ENCODE measurements at places on chromosomes 13 and 19.

GRCh38 chr19:35253316-35254286 lies 4.8 kb downstream of the LSR start:
- DNase-seq = no peak

DNA sequence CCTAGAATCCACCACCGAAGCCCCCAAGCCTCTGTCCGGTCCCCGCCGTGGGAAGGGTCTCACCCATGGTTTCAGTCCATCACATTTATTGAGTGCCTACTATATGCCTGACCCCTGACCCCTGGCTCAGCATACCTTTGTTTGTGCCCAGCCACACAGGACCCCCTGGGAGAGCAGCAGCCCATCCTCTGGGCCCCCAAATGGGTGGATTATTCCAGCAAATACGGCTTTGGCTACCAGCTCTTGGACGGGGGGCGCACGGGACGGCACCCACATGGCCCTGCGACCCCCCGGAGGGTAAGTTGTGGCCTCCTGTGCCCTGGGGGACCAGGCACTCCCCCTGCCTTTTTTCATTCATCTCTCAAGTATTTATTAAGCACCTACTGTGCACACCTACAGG lies 7.7 kb downstream of the PLK5 start:
- DNase-seq = no peak

DNA sequence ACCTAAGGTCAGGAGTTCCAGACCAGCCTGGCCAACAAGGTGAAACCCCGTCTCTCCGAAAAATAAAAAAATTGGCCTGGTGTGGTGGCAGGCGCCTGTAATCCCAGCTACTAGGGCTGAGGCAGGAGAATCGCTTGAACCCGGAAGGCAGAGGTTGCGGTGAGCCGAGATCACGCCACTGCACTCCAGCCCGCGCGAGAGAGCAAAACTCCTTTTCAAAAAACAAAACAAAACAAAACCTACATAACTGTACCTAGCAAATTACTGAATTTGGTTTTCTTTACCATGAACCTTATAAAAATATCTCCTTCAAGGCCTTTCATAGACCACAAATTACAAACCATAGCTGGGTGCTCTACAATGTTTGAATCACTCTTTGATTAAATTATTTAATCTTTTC lies 760 bp downstream of the ZNF91 start:
- DNase-seq = no peak

DNA sequence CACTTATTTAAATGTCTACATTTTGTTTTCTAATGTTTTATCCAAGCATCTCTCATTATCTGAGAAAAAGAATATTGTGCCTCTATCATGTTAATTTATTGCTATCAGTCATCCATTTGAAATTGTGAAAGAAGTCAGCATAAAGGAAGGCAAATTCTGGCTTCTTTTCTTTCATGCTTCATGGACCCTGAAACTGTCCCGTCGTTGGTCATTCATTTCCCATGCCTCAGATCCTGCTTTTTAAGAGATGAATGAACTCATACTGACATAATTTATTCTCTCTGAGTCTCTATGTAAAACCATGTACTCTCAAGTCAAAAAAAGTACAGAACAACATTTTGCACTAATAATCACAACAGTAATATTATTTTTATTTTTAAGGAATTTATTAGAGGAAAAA lies 2512.0 kb downstream of the PCDH9 start:
- DNase-seq = no peak

- DNase-seq = no peak
Measured at GRCh38 chr19:17243211-17243829, 2.4 kb downstream of the NR2F6 start.

- no peak for DNase-seq
Measured at GRCh38 chr13:34513526-34513925, 428.5 kb upstream of the NBEA start.

All from stimulated activated CD8-positive, alpha-beta memory T cell treated with anti-CD3 and anti-CD28 coated beads, Interleukin-2, amount 100 ng/mL, for 48 hours (primary cell).